ENCODE measurements at places on chromosomes 4 and X.

- no peak for DNase-seq
Measured at GRCh38 chr4:113636438-113636818, 125.1 kb downstream of the CAMK2D start.

GRCh38 chr4:76607266-76607799 lies 172.3 kb downstream of the SHROOM3 start:
- DNase-seq = no peak

DNA sequence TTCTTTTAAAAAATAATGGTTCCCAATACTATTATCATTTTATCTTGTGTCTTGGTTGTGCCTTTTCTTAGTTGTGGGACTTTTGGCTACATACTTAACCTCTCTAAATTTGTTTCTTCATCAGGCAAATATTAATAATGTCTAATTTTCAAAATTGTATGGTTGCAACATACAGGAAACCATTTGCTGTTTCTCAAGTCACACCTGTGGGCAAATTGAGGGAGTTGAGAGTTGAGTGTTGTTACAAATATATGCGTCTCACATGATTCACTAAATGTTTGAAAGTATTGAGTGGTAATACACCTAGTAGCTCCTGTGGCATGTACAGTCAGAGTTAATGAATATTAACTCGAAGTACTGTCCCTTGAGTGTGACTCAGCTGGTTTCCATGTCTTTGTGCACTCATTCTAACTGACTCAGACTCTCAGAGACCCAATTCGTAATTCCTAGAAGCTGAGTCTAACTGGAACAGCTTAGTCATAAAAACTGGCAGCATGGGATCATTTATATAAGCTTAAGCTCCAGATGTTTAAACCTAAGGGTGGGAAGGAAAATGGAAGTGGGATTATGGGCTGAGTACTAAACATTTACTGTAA lies 802.4 kb downstream of the TRIML1 start:
- DNase-seq = peak; percentile 5

DNA sequence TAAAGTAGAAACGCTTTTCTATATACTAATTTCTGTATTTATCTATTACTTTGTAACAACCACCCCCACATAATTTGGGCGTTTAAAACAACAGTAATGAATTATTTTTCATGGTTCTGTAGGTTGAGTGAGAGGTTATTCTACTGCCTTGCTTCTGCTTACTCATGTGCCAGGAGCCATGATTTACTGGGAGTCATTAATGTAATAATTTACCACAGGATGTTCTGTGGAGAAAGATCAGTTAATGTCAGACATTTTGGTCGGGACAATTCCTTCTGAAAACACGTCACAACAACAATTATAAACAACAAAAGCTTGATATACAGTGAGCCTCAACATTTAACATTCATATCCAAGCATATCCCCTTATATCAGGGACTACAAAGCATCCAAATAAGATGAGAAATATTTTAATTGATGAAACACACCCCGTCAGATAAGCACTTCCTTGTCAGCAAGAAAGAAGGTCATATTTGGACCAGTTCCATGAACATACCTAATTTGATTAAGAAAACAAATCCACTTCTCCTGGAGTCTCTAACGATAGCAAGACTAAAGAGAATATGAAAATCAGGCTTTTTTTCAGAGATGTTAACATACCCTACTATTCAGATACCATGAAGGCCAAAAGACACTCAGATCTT lies 238.5 kb downstream of the PRDM5 start:
- no peak for DNase-seq

DNA sequence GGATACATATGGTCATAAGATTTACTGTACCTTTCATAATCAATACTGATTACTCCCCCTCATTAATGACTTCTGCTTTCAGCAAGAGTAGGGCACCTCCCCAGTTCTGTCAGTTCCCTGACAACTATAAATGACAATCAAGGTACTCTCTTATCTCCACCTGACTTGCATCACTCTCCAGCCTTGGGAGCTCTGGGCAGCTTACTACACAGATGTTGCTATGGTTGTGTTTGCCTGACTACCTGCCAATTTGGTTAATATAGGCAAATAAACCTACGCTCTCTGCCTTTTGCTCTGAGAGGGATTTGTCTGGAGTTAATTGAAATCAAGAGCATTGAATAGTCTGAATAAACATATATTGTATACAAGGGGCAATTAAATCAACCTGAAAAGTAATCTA lies 22.8 kb upstream of the MAP7D3 start:
- DNase-seq = no peak

- no peak for DNase-seq
Measured at GRCh38 chr4:150087006-150087405, 8.8 kb downstream of the DCLK2 start.

DNA sequence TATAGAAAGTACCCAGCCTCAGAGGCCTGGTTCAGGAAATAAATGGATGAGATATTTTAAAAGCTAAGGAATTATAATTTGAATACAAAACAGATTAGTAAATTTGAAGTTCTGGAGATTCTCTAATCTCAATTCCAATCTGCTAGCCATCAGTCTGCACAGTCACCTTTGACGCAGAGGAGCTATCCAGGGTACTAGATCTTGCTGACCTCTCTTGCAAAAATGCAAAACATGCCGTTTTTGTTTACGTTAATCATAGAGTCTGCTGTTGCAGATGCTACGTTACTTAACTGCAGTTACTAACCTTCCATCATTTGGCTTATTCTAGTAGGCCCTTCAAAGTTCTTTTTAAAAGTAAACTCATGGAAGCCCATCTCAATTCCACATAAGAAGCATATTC lies 10.4 kb downstream of the CCSER1 start:
- DNase-seq = peak; percentile 30

GRCh38 chr4:23822181-23822580 lies 67.7 kb downstream of the PPARGC1A start:
- DNase-seq = no peak

- DNase-seq = peak; percentile 66
Measured at GRCh38 chrX:9912351-9913145, 54.6 kb upstream of the CLDN34 start.

- no peak for DNase-seq
Measured at GRCh38 chrX:43423876-43424275, 232.2 kb upstream of the MAOA start.

GRCh38 chr4:147538711-147539110 lies 57.8 kb downstream of the EDNRA start:
- DNase-seq = no peak

- DNase-seq = no peak
Measured at GRCh38 chrX:136200466-136200865, 50.7 kb downstream of the MAP7D3 start.

DNA sequence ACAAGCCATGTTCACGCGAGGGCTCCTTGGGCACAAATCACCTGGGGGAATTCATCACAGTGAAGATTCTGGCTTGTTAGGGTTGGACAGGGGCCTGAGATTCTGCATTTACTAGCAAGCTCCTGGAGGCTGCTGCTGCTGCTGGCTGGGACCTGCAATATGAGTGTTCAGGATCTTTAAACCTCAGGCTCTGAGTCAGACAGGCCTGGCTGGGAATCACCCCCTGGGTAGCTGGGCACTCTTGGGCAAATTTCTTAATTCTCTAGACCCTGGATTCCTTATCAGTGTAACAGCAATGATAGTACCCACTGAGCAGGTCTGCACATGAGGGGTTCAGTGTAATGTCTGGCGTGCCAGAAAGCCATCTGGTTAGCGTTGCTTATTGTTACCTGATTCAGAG lies 101.5 kb downstream of the DHX15 start:
- DNase-seq = no peak

DNA sequence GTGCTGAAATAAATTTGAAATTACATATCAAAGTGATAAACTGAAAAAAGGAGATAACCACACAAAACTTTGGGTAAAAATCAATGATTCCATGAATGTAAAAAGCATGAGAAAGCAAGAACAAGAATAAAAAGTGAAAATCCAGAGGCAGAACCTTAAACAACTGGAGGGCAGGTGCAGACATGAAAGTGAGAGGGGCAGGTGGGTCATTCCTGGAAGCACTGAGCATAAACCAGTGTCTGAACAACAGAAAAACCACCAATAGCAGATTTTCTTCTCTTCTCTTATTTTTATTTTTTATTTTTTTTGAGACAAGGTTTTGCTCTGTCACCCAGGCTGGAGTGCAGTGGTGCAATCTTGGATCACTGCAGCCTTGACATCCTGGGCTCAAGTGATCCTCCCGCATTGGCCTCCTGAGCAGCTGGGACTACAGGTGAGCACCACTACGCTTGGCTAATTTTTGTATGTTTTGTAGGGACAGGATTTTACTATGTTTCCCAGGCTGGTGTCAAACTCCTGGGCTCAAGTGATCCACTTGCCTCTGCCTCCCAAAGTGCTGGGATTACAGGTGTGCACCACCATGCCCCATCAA lies 46.8 kb upstream of the GPR78 start:
- DNase-seq = no peak

- DNase-seq = peak; percentile 31
Measured at GRCh38 chr4:54971474-54971950, 153.9 kb downstream of the KDR start.

GRCh38 chr4:109410776-109411175 lies 22.8 kb upstream of the SEC24B start:
- no peak for DNase-seq

DNA sequence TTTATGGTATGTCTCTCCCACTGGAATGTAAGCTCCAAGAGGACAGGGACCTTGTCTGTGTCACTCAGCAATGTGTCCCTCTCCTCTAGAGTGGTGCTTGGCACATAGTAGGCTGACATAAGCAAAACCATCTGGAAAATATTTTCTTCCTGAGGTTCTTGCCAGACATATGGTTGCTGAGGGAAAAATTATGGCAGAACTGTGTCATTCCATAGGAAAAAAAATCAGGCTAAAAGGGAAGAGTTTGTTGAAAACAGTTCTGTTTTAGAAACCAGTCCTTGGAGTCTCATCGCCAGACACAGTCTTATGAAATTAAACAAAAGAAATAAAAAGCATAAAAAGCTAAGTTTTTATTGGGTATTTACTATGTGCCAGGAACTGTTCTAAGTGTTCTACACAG lies 60.9 kb downstream of the RTL9 start:
- DNase-seq = no peak

DNA sequence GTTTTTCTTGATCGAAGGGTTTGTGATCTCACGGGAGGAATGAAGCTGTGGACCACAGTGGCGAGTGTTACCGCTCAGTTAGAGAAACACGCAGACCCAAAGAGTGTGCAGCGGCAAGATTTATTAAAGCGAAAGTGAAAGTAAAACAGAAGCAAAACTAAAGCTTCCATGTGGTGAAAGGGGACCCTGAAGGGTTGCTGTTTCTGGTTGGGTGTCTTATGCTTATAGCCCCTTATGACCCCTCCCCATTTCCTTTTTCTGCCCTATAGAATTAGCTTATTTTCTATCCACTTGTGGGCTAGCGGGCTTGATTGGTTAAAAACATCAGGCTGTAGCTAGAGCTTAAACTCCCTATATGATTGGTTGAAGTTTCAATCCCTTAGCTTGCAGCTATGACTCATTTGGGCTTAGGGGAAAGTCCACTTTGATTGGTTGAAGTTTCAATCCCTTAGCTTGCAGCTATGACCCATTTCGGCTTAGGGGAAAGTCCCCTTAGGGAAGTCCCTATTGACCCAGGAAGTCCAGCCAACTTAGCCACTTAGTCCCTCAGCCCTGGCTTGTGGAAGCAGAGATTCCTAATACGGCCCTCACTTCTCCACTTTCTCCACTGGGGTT lies 171.2 kb upstream of the NWD2 start:
- peak; percentile 14 for DNase-seq

DNA sequence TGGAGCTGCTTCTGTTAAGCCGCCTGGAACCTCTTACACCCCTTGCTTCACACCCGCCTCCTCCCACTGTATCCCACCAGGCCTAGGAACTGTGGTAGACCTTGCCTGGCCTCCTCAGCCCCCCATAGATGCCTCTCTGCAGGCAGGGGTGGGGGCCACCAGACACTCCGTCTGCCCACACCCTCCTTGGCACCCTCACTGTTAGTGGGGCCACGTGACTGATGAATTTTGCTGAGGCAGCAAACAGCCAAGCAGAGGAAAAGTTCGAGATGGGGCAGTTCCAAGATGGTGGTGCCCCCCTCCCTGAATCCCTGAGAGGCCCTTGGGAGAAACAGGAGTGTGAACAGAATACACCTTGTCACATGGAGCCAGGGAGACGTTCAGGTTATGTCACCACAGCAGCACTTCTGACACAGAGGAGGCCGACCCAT lies 41.2 kb upstream of the C4orf50 start:
- DNase-seq = no peak

GRCh38 chr4:152107736-152108500 lies 347.1 kb upstream of the GATB start:
- no peak for DNase-seq

DNA sequence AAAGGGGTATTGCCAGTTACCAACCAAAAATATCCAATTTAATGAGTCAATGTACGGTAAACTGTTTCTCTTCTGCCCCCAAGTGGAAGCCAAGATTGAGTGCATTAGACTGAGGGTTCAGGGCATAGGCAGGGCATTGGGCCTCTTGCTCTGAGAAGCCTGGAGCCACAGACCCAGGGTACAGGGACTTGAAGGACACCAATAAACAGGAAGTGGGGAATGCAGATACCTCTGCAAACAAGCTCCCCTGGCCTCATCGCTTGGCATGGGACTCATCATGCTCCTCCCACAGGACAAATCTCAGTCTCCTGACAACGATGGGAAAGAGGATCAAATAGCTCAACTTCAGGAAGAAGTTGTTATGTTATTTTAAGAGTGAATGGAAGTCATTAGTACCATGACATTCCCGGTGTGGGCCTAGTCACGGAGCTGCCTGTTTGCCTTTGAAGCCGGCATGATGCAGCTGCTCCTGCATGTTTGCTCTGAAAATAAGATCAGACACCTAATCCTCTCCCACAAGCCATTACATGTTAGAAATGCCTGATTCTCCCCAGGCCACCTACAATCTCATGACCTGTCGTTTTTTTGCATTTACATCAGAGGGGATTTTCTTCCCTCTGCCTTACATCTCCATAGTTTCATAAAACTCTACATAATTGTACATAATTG lies 224.2 kb downstream of the RCHY1 start:
- peak; percentile 98 for DNase-seq

- no peak for DNase-seq
Measured at GRCh38 chr4:88286897-88287296, 2.5 kb upstream of the PPM1K start.

- DNase-seq = no peak
Measured at GRCh38 chr4:184891816-184892397, 66.1 kb upstream of the ACSL1 start.

DNA sequence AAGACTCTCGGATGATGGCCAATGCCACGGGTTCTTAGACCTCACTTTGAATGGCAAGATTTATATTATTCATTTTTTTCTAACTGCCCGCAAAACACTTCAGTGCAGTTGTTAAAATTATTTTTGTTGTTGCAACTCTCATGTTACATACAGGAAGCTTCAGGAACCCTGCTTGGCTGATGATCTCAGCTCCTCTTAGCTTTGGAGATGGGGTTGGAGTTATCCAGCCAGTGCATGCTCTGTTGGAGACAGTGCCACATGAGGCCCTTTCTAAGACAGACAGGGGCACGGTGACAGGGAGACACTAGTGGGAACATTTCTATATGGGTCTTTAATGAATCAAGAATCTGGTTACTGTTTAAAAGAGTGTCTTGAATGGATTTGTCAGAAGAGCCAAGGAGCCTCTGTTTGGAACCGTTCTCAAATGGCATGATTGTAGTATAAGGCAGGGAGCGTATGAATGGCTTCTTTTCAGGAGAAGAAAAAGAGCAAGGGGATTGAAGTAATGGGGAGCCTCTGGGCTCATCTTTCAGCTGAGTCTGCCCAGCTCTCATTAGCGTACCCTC lies 61.9 kb upstream of the ENPP6 start:
- no peak for DNase-seq

Measured in SJCRH30 (cell line).